ENCODE measurements at places on chromosomes 4 and X.

GRCh38 chr4:181157647-181158046 lies 1085.6 kb upstream of the TENM3 start:
- H3K36me3 ChIP-seq, result no peaks in the 10 kb centered on the region
- no peaks in the 10 kb centered on the region for H3K4me1 ChIP-seq
- no peak overlapping the region for H3K4me3 ChIP-seq
- no peak for DNase-seq
- H3K27me3 ChIP-seq, result no peaks in the 10 kb centered on the region
- no peak overlapping the region for H3K27ac ChIP-seq

- no peaks in the 10 kb centered on the region for H3K27me3 ChIP-seq
- no peak for DNase-seq
These were observed 443.9 kb upstream of the INTU start for GRCh38 chr4:127188847-127189246.

GRCh38 chr4:168884251-168885124 lies 125.6 kb downstream of the CBR4 start:
- H3K4me3 ChIP-seq, result no peak overlapping the region
- H3K27ac ChIP-seq, result peak overlapping the region; percentile 24
- DNase-seq, result no peak
- H3K36me3 ChIP-seq, result no peaks in the 10 kb centered on the region

GRCh38 chrX:87105131-87105530 lies 412.5 kb upstream of the KLHL4 start:
- no peaks in the 10 kb centered on the region for H3K36me3 ChIP-seq
- H3K27ac ChIP-seq, result no peak overlapping the region
- no peak overlapping the region for H3K4me3 ChIP-seq

DNA sequence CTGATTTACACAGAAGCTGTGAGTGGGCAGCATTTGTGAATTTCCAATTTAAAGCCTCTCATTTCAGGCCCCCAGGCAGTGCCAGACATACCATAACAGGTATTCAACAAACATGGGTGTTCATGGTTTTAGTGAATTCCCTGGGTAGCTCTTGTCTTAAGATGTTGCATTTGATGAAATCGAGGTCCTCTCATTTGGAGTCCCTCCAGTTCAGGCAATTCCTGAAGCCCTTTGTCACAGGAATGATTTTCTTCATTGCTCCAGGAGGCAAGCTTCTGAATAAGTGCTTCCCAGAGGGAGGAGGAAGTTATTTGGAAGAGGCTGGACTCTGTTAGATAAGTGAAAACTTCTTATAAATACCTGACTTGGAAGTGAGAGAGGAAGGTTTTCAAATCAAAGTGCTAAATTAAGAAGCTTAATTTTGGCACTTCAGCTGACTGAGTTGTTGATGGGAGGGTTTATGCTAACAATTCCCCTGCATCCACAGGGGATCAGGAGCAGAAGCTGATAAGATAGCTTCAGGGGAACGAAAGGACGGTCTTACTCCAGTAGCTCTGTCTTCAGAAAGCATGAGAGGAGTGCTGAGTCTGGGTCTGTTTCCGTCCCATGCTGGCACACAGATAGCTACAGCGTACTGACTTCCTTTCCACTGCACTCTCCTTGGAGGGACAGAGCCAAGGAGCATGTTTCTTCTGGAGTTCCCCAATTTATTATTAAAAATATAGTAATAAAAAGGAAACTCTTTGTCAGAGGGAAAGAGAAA lies 543.1 kb downstream of the GBA3 start:
- no peak overlapping the region for H3K4me3 ChIP-seq
- H3K27me3 ChIP-seq, result no peaks in the 10 kb centered on the region
- no peak for DNase-seq
- no peaks in the 10 kb centered on the region for H3K36me3 ChIP-seq
- no peaks in the 10 kb centered on the region for H3K4me1 ChIP-seq
- no peak overlapping the region for H3K27ac ChIP-seq

DNA sequence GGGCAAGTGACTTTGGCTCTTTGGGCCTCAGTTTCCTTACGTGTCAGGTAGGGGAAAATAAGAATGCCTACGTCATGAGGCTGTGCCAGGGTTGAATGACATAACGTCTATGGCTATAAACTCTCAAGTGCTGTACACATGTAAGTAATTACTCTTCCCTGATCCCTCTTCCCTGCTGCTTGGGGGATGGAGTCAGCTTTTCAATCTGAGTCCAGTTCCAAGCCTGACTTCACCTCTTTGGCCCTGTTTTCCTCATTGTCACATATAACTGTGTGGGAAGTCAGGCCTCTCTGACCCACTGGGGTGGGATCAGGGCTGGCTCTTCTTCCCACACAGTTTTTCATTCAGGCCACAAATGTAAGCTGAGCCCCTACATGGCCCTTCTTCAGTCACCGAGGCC lies 11.4 kb upstream of the CITED1 start:
- no peak overlapping the region for H3K27ac ChIP-seq
- no peak overlapping the region for H3K4me3 ChIP-seq
- peaks cover 7% of the 10 kb centered on the region for H3K4me1 ChIP-seq
- H3K36me3 ChIP-seq, result no peaks in the 10 kb centered on the region
- no peaks in the 10 kb centered on the region for H3K27me3 ChIP-seq

DNA sequence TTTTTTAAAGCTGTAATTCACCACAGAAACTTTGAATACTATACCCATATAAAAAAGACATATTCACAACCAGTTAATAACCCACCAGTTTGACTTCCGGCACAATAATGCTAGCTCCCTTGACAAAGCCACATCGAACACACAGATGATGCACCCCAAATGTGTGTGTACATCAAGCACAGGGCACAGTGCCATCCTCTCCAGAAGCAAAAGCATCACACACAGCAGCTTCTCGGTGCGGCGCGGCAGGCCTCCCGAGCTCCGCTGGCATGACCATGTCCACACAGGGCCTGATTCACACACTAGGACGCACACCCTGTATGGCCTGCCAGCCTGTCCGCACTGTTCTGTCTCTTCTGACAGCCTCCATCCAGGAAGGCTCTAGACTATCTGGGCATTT lies 88.0 kb downstream of the LEF1 start:
- H3K4me1 ChIP-seq, result no peaks in the 10 kb centered on the region
- no peak overlapping the region for H3K4me3 ChIP-seq
- no peaks in the 10 kb centered on the region for H3K27me3 ChIP-seq
- no peak for DNase-seq
- H3K36me3 ChIP-seq, result no peaks in the 10 kb centered on the region

DNA sequence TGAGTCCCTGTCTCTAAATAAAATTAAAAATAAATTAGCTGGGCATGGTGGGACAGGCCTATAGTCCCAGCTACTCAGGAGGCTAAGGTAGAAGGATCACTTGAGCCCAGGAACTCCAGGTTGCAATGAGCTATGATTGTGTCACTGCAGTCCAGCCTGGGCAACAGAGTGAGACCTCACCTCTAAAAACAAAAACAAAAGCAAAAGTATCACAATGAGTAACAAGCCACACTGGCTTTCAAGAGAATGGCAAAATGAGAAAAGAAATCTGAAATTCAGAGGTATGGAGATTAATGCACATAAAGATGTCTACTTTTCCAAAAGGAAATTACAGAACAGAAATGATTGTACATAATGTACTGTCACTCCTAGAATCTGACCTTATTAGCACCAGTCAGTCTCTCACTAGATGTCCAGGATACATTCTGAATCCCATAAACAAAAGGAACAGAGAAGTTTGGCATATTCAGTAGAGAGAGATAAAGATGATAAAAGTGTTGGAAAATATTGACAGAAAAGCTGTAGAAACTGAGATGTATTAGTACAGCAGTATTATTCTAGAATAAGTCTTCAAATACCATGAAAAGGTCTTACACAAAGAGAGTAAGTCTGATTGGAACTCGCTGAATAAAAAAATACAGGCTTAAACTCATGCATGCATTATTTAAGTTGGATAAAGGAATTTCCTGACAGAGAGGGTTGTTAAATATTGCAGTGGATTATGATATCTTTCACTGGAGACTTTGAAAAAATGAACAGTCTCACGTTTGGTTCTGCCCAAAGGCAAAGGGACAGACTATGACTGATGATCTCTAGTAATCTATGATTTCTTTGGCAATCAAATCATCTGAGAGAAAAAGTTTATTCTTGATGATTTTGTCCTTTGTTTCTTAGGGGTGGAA lies 102.5 kb downstream of the SH3RF1 start:
- H3K27me3 ChIP-seq, result no peaks in the 10 kb centered on the region
- no peak overlapping the region for H3K4me3 ChIP-seq
- H3K4me1 ChIP-seq, result peaks cover 41% of the 10 kb centered on the region
- H3K27ac ChIP-seq, result no peak overlapping the region

Data from thyroid gland (tissue), 4 donors.